ENCODE measurements at places on chromosomes 16 and 17.

GRCh38 chr17:76419576-76420260 is 33.2 kb downstream of the UBE2O start:
- no peak for DNase-seq

DNA sequence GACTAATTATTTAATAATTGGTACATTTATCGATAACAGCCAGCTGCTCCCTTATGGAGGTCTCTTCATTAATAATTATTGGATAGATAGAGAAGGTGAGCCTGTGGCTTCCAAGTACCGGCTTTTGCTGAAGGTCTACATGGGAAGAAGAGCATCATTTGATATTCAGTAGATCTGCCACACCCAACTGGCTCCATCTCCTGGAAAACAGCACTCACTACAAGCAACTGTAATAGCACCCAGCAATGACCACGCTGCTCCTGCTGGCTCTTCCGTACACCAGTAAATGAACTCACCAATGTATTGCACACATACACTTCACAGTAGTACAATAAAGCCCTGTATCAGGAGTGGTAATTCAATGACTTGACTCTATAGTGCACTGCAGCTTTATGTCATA is 19.5 kb downstream of the MARVELD3 start:
- no peak for DNase-seq

DNA sequence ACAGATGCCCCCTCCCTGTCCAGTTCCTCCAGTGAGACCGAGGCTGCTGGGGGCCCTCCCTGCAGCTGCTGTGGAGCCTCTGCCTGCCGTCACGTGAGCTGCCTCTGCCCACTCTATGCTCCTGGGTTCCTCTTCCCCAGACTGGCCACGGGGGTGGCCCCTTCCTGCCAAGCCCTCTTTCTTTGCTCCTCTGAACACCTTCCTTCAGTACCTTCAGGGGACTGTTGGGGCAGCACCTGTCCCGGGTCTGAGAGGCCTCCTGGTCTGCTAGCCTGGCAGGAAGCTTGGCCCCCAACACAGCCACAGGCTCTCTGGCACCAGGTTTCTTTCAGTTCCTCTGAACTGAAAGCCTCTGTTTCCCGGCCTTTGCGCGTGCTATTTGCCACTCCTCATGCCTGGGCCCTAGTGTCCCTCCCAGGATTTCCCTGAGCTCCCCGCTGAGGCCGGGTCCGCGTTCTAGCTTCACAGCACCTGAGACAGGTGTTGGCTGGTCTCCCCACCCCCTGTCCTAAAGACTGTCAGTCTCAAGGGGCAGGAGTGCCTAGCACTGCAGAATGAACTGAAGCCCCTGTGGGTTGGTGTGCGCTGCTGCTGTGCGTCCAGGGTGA is 6.6 kb upstream of the ATP6V0C start:
- DNase-seq: no peak

GRCh38 chr16:67545665-67546024 is 16.7 kb upstream of the CTCF start:
- no peak for DNase-seq

DNA sequence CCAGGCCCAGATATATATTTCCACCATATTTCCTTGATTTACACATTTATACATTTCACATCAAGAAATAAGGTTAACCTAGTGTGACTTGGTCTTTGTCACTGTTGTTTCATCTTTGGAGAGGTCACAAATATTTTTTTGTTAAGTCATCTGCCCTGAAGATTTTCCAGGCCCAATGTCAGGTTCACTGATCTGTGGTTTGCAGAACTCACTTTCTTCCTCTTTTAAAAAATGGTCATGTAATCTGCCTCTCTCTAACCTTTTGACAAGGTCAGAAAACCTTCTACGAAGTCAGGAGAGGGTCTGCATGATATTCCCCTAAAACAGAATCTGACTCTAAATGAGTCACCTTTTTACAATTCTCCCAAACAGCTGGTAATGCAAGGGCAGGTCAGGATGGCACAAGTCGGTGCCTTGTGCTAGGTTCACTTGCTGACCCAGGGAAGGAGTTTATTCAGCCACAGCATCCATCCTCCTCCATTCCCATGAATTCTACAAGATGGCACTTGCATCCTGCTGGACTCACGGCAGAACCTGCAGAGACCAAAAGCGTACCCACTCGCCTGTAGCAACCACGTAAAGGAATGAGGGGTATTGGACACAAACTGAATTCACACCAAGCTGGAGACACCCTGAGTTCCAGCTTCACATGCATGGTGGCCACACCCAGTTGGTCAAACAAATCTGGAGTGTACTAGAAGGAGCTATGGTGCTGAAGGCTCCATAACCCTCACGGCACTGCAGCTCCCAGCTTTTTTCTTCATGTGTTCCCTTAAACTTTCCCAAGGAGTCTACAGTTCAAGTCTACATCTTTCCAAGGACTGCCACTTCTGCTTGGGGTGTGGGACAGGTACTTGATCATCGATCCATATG is 1.6 kb upstream of the KIAA0513 start:
- no peak for DNase-seq

DNA sequence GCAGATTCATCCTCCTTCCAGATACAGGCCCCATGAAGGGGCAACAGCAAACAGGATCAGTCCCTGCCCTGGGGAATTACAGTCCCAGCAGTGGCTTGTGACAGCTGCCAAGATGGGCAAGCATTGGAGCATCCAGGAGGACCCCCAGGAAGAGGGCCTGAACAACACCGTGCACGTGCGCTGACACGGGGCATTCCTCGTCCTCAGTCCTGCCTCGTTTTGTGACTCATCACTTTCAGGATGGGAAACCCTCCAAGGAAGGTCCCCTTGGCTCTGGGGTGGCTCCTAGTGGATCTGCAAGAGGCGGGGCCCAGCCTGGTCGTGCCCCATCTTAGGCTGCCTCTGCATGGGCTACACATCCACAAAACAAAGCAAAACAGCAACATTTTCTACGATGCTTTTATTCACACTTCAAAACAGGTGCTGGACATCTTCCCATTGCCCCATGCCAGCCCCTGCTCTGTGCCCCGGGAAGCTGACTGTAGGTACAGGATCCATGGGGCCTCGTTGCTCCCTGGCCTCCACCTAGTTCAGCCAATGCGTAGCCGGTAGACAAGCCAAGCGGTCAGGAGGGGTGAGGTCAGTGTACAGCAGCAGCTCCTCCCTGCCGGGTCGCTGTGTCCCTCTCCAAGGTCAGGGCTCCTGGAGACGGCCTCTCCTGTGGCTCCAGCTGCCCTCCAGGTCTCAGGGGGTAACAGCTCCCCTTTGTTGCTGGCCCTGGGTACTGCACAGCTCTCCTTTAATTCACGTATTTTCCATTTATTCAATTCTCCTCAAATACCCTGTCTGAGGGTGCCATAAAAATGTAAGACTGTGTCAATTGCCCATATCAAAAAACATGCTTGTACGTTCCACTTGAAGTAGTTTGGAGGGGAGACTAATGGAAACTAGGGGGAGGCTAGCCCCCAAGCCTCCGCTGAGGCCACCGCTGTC is 32.2 kb downstream of the ACTG1 start:
- no peak for DNase-seq

DNA sequence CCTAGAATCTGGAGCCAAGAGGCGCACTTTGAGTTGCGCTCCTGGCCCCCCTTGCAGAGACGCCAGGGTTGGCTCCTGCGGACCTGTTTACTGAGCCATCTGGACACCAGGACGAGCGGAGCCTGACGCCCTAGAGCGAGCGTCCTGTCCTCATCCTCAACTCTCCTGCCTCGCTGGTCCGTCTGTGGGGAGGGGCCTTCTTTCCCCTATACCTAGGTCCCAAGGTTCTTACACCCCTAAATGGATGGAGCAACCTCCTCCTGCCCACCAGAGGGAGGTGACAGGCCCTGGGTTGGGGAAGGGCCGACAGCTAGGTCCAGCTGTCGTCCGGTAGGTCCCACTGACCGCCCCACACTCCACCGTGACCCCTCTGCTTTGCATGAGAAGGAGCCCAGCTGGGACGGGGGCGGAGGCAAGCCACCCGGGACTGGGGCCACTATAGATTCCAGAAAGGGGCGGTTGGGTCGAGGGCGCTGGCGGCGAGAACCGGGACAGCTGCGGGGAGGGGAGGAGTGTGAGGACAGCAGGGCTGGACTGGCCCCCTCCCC is 3.1 kb upstream of the LHX1 start:
- DNase-seq: peak; percentile 74

GRCh38 chr17:9839433-9839832 is 13.7 kb downstream of the GLP2R start:
- no peak for DNase-seq

DNA sequence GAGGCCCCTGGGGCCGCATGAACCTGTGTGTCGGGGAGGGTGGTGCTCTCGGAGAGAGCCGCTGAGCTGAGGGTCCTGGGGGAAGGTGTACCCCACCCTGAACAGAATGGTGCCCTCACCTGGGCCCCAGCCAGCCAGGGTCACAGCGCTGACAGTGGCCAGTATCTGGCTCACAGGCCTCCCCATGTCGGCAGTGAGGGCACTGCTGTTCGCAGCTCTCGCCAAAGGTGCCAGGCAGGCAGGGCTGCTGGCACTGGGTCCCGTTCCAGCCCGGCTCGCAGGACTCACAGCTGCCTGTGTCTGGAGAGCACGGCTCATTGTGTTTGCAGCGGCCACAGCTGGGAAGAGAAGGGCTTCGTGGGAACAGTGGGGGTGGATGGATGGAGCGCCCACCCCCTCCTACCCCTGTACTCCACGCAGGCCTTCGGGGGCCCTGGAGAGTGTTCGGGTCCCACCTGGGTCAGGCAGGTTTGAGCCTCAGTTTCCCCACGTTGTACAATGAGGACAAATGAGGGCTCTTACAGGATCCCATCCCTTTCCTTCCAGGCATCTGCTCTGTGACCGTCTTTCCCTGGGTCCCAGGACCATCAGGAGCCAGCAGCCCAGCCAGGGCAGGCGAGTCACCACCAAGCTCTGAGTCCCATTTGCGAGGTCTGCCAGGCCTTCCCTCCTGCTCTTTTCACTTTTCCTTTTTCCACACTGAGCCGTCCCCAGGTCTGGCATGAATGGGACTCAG is 5.0 kb downstream of the SCARF1 start:
- no peak for DNase-seq

DNA sequence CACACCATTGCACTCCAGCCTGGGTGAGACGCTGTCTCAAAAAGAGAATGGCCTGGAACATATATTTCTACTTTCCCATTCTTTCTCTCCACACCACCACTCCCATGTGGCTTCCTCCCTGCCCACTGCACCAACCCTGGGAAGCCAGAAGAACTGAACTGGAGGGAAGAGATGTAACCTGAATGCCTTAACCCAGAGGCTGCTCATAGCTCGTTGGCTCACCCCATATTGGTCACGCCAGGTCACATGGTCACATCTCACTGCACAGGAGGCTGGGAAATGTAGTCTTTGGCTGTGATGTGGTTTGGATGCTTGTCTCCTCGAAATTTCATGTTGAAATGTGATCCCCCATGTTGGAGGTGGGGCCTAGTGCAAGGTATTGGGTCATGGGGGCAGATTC is 5.9 kb upstream of the DNAH17 start:
- DNase-seq: no peak

DNA sequence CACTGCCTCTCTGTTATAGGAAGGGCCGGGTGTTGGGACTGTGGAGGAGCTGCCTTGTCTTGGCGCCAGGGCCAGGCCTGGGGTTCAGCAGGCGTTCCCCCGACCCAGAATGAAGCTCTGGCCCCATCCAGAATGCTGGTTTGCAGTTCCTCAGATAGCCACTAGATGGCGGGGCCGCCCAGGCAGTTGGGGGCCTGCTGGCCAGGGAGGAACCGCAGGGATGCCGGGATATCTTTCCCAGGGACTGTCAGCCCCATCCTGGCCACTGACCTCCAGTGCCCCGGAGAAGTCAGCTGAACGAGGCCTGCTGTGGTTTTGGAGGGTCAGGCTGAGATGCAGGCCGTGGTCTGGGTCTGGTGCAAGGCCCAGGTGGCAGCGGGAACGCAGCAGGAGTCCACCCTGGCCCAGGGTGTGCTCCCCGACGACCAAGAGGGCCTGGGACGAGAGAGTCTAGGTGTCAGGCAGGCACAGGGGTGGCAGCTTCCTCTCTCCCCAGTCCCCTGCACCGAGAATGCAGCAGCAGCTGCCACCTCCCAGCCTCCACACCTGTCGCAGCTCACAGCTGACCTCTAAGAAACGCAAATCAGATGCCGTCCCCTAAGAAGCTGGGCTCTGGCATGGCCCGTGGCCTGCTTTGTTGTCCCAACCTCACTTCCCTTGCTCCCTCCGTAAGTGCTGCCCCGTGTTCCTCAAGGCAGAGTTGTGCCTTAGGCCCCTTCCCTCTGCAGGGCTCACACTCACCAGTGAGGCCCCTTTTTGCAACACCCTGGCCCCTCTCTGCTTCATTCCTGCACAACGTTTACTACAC is 51.2 kb downstream of the RMI2 start:
- DNase-seq: peak; percentile 51

GRCh38 chr16:47059991-47060390 is 83.8 kb downstream of the NETO2 start:
- no peak for DNase-seq

DNA sequence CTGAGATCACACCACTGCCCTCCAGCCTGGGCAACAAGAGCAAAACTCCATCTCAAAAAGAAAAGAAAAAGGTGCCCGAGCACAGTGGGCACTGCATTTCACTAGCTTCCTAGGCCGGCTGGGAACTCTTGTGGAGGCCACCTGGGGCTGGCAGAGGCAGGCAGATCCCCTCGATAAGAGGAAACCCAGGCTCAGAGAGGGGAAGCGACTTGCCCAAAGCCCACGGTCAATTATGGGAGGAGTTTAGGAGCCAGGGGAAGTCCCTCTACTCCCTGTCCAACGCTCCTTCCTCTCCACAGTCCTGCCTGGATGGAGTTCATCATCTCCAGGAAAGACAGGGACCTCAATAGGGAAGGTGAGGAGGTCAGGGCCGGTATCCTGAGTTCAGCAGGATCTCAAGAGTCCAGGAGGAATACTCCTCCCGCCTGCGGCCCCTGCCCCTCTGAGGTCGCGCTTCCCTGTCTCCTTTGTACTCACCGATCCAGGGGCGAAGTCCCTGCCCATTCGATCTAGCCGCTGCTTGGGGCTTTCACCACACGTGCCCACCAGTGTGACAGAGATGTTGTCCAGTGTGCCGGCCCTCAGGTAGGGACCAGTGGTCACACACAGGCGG is 841 bp downstream of the ALOXE3 start:
- DNase-seq: no peak

DNA sequence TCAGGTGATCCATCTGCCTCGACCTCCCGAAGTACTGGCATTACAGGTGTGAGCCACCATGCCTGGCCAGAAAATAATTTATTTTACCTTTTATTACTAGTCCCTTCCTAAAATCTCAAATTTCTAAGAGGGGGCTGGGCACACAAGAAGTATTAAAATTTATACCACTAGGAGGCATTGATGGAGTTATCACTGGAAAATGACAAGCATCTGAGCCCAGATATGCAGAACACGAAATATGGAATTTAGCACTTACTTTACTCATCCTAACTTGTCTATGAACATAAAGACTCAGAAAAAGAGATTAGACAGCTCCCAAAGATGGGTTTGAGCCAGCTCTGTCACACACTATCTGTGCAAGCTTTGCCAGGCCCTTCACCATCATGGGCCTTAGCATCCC is 46.4 kb downstream of the STAT5A start:
- no peak for DNase-seq

DNA sequence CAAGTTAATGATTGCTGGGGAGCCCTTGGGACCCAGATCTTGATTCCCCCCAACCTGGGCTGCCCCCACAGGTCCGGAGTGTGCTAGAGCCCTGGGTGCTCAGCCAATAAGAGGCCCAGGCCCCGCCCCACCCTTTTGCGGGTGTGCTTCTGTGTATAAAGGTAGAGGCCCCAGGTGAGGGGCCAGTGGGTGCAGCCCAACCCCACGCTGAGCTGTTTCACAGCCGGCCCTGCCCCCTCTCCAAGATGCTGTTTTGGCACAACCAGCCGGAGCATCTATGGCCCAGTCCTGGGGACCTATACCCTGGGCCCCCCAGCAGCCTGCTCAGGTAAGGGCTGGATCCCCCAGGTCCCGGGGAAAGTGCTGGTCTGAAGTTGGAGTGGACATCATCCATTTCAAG is 11.8 kb upstream of the STAC2 start:
- no peak for DNase-seq

GRCh38 chr16:57123216-57123973 is 31.0 kb downstream of the CPNE2 start:
- no peak for DNase-seq

Data from cerebellar nuclear complex (tissue), 1 donor.